ENCODE measurements at places on chromosomes 5 and 9.

DNA sequence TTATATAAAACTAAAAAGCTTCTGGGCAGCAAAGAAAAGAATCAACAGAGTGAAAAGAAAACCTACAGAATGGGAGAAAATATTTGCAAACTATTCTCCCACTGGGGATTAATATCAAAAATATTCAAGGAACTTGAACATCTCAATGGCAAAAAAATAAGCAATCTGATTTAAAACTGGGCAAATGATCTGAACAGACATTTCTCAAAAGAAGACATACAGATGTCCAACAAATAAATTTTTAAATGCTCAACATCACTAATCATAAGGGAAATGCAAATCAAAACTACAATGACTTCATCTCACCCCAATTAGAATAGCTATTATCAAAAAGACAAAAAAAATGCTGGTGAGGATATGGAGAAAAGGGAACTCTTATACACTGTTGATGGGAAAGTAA lies 57.2 kb upstream of the SSBP2 start:
- DNase-seq, result no peak
- H3K27ac ChIP-seq, result no peak overlapping the region
- H3K4me1 ChIP-seq, result no peaks in the 10 kb centered on the region
- no peaks in the 10 kb centered on the region for H3K27me3 ChIP-seq

- H3K4me3 ChIP-seq, result no peak overlapping the region
- no peak for DNase-seq
- no peak overlapping the region for H3K27ac ChIP-seq
- H3K4me1 ChIP-seq, result no peaks in the 10 kb centered on the region
- H3K36me3 ChIP-seq, result peaks cover 5% of the 10 kb centered on the region
Measured at GRCh38 chr9:123536455-123536868, 180.5 kb downstream of the CRB2 start.

- H3K27me3 ChIP-seq, result no peaks in the 10 kb centered on the region
- H3K36me3 ChIP-seq, result no peaks in the 10 kb centered on the region
- H3K4me1 ChIP-seq, result peaks cover 44% of the 10 kb centered on the region
- H3K27ac ChIP-seq, result no peak overlapping the region
- H3K4me3 ChIP-seq, result no peak overlapping the region
- DNase-seq, result no peak
Measured at GRCh38 chr5:81838307-81838906, 87.5 kb upstream of the SSBP2 start.

GRCh38 chr5:138649316-138649720 lies 74.1 kb upstream of the HSPA9 start:
- no peak for DNase-seq
- H3K27ac ChIP-seq, result no peak overlapping the region
- peaks cover 58% of the 10 kb centered on the region for H3K4me1 ChIP-seq
- no peaks in the 10 kb centered on the region for H3K36me3 ChIP-seq
- H3K27me3 ChIP-seq, result no peaks in the 10 kb centered on the region

- H3K27me3 ChIP-seq, result peaks cover 4% of the 10 kb centered on the region
- H3K4me3 ChIP-seq, result no peak overlapping the region
- peaks cover 45% of the 10 kb centered on the region for H3K4me1 ChIP-seq
- no peak for DNase-seq
- peak overlapping the region; percentile 80 for H3K27ac ChIP-seq
Measured at GRCh38 chr5:34707451-34708107, 51.5 kb downstream of the RAI14 start.

GRCh38 chr5:62343428-62343827 lies 37.4 kb downstream of the KIF2A start:
- H3K36me3 ChIP-seq, result peaks cover 14% of the 10 kb centered on the region
- no peak for DNase-seq
- no peak overlapping the region for H3K4me3 ChIP-seq
- no peaks in the 10 kb centered on the region for H3K27me3 ChIP-seq

Measured in mesothelial cell of epicardium (in vitro differentiated cells).